ENCODE measurements at places on chromosomes 6 and 20.
A peak's percentile ranks its signal among the peaks of the same experiment; 100 is the strongest.

- no peak for DNase-seq
Measured at GRCh38 chr20:64247307-64247618, 8.3 kb upstream of the PCMTD2 start.

GRCh38 chr6:43181942-43182860, at the start of gene CUL9:
CUL9 (plus strand) TSS chr6:43182196; CDS start chr6:43184311, 2,115 bp downstream.
- DNase-seq = peak; percentile 62

- DNase-seq = no peak
Measured at GRCh38 chr6:161747506-161747905, 473.6 kb upstream of the AGPAT4 start.

DNA sequence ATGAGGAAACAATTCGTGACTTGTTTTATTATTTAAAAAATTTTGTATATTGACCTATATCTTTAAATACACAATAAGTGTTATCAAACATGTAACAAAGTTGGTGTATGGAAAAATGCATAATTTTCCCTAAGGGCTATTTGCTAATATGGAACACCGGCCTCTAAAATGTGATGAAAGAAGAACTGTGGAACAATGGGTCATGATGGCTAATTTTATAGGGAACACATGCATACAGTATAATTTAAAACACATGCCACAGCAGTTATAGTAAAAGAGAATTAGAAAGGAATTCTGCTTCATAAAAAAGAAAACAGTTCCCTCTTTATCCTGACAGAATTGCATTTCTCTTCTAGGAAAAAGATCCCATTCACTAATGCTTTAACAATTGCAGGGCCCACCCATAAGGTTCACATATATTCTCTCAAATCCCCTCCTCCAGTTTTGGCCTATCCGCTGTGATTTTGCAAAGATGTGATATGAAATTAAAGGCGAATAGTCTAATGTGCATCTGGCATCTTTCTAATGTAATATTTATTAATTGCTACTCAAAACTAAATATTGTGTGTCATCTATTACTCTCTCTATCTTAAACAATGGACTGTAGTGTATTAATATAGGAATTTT, 628.1 kb upstream of the CITED2 start:
- no peak for DNase-seq

DNA sequence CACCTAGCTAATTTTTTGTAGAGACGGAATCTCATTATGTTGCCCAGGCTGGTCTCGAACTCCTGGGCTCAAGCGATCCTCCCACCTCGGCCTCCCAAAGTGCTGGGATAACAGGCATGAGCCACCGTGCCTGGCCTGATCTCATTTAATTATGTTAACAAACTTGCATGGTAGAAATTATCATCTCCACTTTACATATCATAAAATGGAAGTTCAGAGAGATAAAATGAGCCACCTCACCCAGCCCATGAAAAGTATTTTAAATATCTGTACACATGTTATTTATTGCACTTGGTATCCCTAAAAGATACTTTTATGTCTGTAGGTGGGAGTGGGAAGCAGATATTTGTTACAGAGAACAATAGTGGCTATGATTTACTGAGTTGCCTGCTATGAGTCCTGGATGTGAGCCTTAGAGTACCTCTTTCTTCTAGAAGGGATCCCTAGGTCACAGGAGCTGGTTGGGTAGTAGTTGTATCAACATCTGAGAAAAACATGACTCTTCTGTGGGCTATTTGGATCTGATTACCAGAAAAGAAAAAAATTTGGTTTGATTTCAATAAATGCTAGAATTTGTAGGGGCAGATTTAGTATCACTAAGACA, 52.4 kb upstream of the EIF2S2 start:
- no peak for DNase-seq

DNA sequence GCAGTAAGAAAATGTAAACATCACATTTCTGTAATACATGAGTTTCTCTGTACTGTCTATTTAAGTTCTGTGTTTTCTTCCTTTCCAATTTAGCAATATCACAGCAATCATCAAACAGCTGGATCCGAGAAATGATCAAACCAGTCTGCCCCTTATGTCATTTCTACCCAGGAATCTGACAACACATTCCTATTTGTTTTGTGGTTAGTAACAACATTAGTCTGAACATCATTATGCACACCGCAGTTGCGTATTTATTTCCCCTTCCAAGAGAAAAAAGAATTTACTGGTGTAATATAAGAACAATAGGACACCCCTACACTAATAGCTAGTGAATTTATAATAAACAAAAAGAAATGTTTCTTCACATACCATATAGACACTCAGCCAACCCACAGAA, 179.5 kb downstream of the BTBD9 start:
- no peak for DNase-seq

DNA sequence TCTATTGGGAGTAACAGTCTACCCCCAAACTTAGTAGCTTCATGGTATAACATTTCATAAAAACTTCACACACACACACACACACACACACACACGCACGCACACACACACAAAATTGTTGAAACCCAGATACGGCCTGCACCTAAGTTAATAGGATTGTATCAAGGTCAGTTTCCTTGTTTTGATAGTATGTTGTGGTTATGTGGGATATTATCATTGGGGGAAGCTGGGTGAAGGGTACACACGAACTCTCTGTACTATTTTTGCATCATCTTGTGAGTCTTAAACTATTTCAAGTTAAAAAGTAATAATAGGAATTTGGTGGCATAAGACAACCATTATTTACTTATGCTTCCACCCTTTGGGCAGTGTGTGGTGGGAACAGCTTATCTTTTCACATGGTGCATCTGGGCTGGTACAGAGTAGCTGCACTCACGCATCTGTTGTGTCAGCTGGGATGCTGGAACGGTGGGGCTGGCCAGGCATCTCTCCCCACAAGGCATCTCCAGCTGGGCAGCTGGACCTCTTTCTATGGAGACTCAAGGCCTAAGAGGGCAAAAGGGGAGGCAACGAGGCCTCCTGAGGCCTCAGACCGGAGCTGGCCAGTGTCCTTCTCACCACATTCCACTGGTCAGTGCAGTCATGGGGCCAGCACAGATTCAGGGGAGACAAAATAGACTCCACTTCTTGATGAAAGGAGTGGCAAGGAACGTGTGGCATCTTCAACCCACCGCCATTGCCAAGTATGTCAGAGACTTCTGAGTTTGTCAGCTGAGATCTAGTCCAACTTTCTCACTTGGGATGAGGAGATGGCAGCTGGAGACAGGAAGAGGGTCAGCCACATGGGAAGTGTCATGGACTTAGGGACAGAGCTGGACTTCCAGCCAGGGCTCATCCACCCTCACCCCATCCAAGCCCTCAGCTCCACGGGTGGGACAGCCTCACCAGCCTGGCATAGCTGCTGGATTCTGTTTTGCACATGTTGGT, 20.5 kb upstream of the IP6K3 start:
- DNase-seq = no peak

GRCh38 chr6:7270320-7271204, 42.4 kb downstream of the SSR1 start:
- no peak for DNase-seq

DNA sequence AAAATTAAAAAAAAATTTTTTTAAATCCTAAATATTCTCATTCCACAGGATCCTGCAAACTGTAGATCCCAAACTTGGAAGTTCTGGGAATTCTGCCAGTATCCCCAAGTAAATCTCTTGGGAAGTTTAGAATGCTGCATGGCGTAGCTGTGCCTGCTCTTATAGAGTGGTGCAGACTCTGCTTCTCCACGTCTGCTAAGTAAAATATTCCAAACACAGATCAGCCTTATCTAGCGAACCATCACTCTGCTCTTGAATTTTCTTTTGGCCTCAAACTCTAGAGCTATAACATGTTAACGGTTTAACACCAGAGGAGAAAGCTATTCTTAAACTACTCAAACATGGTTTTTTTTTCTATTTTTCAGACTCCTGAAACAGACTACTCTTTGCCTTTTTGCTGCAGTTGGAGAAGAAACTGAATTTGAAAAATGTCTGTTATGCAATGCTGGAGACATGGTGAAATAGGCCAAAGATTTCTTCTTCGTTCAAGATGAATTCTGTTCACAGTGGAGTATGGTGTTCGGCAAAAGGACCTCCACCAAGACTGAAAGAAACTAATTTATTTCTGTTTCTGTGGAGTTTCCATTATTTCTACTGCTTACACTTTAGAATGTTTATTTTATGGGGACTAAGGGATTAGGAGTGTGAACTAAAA, 138.5 kb upstream of the AKAP12 start:
- DNase-seq = no peak

GRCh38 chr6:152167641-152168603, 360.4 kb downstream of the ESR1 start:
- no peak for DNase-seq

GRCh38 chr6:10411131-10411970, 3.5 kb downstream of the TFAP2A start:
- DNase-seq = no peak

DNA sequence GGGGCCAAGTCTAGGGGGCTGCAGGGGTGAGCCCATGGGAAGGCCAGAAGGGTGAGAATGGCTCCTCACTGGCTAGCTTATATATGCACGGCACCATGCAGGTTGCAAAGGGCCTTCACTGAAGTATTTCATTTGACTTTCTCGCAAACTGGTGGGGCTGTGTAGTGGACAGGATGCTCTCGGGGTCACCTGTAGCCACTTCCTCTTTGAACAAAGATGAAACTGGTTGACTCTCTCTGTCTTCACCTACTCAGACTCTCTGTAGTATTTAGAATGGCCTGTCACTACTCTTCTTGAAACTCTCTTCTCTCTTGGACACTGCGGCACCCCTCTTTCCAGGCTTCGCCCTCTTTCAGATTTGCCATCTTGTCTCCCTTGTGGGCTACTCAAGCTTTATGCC, 560.5 kb downstream of the PKHD1 start:
- DNase-seq = no peak

DNA sequence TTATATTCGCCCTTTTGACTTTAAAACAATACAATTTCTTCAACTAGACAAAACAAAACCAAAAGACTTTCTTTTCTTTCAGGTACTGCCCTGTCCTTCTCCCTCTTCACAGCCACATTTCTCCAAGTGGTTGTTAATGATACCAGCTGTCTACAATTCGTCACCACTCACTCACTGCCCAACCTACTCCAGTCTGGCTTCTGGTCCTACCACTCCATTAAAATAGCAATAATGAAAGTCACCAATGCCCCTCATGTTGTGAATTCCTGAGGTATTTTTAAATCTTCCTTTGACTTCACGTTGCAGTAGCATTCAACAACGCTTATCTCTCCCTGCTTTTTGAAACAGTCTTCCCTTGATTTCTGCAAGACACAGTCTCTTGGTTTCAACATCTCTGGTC, 11.6 kb upstream of the MAN1A1 start:
- DNase-seq = no peak

DNA sequence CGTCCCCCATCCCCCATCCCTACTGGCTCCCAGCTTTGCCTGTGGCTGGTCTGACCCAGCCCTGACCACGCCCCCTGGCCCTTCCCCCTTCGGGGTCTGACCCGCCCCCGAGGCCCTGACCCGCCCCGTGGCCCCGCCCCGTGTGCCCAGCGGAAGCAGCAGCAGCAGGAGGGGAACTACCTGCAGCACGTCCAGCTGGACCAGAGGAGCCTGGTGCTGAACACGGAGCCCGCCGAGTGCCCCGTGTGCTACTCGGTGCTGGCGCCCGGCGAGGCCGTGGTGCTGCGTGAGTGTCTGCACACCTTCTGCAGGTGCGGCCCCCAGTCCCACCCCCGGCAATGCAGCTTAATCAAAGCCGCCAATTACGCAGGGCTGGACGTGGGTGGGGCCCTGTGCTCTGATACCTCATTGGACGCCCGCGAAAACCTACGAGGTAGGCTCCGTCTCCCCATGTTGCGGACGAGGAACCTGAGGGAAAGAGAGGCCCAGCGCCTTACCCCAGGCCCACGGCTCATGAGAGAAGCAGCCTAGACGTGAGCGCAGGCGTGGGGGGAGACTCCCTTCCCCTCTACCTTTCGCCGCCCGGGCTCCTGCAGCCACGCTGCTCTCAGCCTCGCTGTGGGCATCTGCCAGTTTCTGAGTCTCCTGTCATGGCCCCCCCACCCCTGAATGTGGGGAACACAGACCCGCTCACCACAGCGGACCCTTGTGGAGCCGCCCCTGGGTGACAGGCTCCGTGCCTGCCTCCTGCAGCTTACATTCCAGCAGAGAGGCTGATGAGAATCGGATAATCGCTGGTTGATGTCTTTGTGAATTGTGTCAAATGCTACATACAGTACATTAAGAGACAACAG, 12.8 kb downstream of the RBCK1 start:
- no peak for DNase-seq

DNA sequence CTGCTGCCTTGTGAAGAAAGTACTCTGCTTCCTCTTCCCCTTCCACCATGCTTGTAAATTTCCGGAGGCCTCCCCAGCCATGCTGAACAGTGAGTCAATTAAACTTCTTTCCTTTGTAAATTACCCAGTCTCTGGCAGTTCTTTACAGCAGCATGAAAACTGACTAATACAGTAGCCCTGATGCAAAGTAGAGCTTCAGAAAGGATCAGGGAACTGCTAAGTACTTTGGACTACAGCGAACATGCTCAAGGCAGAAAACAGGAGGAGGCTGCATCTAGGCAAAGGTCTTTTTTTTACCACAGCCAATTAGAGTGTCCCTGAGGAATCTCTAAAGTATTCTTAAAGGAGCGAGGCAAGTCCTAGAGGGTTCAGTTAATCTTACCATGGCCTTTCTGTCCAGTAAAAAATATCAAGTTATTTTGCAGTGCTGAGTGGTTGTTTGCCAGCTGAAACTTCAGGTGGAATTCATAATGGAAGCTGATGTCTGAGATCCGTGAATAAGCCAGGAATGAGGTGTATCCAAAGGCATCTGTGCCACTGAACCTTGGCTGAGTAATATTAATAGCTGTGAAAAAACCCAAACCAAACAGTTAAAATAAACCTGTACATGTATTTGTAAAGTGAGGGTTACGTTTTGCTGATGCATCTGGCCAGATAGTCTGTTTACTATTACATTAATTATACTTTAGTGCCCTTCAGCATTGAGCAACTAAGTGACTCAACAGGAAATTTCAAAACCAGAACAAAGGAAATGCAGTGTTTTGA, 170.4 kb downstream of the PHF3 start:
- no peak for DNase-seq

GRCh38 chr20:9144643-9145042, 75.8 kb downstream of the PLCB4 start:
- DNase-seq = no peak

- no peak for DNase-seq
Measured at GRCh38 chr6:139636391-139636790, 261.9 kb upstream of the CITED2 start.

GRCh38 chr20:47988676-47989075, 203.4 kb upstream of the SULF2 start:
- DNase-seq = no peak

DNA sequence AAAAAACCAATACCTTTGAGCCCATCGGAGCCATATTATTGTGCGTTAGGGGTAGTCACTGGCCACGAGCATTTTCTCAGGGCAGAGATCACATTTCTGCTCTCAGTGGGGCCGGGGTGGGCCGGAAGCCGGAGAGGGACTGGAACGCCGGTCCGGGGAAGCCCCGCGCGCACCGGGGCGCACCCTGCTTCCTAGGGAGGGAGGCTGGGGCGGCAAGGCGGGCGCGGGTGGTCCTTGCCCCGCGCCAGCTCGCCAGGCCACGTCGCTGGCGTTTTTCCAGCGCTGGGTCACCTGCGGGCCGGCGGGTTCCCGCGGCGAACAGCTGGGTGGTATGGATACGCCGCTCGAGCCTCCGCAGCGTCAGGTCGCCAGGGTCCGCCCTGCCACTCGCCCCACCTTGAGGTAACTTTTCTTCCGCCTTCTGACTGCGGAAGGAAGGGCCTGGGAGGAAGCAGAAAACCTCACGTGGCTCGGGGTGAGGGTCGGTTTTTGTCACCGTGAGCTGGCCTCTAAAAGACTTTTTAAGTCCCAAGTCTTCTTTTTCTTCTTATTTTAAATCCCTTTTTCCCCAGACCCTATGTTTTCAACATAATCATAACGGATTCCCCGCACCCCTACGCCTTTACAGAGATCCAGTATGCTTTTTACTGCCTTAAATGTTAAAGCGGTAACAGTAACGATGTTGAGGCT, 2.7 kb upstream of the EEF1A1 start:
- no peak for DNase-seq

Data from stimulated activated CD4-positive, alpha-beta T cell treated with anti-CD3 and anti-CD28 coated beads, TNF-alpha, amount 100 ng/mL, for 24 hours (primary cell).